Activated CD4-positive, alpha-beta memory T cell treated with anti-CD3 and anti-CD28 coated beads, Interleukin-2, amount 10 ng/mL, durations not matched to agents 7 days and 5 days (primary cell): ENCODE measurements at places on chromosomes 12 and 14. TPM values are rescaled to one million over a fixed set of nuclear protein-coding genes. Genes with fewer than 3 reads are reported as not detected.

Gene IL31
- not detected for total RNA-seq

- DNase-seq = no peak
- H3K27ac ChIP-seq = no peak overlapping the region
- no peaks in the 10 kb centered on the region for H3K36me3 ChIP-seq
- no peak overlapping the region for H3K4me3 ChIP-seq
- H3K4me1 ChIP-seq = no peaks in the 10 kb centered on the region
- H3K27me3 ChIP-seq = peaks cover 2% of the 10 kb centered on the region
These were observed 76.3 kb upstream of the PPP4R3A start for GRCh38 chr14:91586410-91586809.

GRCh38 chr12:4133029-4133428, 140.5 kb upstream of the CCND2 start:
- H3K27me3 ChIP-seq = peaks cover 4% of the 10 kb centered on the region
- peaks cover 11% of the 10 kb centered on the region for H3K36me3 ChIP-seq
- H3K4me1 ChIP-seq = peaks cover 22% of the 10 kb centered on the region
- no peak overlapping the region for H3K4me3 ChIP-seq
- DNase-seq = no peak
- H3K27ac ChIP-seq = no peak overlapping the region

Gene TSPAN19
- not detected for total RNA-seq

GRCh38 chr14:65976761-65977404, 509.3 kb upstream of the CCDC196 start:
- no peak overlapping the region for H3K4me3 ChIP-seq
- no peak overlapping the region for H3K27ac ChIP-seq
- peaks cover 8% of the 10 kb centered on the region for H3K27me3 ChIP-seq
- H3K36me3 ChIP-seq = no peaks in the 10 kb centered on the region
